ENCODE measurements at places on chromosomes 4 and X.

DNA sequence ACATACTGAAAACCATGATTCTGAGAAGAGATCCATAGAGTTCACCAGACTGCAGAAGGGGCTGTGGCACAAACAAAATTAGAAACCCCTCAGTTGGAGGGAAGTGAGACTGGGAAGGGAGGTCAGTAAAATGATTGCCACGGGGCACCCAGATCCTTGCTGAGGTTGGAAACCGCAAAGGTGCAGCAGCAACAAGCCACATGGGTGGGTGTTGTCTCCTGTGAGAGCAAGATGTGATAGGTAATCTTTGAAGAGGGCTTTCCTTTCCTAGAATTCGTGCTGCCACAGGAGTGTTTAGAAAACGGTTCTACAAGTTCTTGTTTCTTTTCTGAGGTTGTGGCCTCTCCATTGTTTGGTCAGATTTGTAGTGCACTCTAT, 85.5 kb downstream of the NFKB1 start:
- peak; percentile 54 for DNase-seq

DNA sequence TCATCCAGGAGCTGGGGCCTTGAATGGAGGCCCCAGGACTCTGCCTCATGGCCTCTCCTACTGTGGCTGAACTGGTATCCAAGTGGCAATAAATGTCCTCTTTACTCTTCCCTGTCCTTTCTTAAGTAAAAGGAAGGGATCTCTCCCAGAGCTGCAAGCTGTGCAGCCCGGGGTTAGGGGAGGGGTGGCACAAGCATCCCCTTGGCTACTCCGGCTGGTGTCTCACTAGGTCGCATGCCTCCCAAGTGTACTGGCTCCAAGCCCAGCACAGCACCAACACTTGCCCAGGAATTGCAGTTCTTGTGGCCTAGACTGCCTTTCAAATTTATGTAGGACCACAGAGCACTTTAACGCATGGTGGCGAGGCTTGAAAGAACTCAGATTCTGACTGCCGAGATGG, 44.7 kb upstream of the MED14 start:
- no peak for DNase-seq

GRCh38 chrX:46447384-46447783, 97.8 kb downstream of the ZNF674 start:
- DNase-seq, result no peak

DNA sequence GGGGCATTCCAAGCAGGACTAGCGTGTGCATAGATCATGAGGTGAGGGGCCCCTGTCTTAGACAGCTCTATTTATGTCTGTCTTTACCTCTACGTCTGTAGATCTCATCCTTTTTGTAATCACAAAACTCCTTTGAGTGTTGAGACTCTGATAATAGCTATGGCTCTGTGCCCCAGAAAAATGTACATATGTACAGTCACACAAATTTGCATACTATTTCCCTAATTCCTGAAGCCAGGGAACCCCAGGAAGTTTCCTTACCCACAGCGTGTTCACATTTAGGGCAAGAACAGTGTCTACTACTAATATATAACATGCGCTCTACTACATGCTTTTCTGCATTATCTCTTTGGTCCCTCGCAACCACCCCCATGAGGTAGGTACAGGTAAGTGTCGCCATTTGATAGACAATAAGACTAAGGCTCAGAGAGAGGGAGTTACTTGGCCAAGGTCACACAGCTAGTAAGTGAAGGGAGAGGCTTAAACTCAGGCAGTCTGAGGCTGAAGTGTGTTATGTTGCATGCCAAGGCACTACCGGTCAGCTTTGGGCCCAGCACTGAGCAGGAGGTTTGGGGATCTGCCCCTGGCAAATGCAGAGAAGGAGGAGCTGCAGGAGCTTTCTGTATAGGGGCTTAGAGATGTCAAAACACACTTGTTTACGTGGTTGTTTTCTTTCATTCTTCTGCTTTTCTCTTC, 21.0 kb upstream of the CITED1 start:
- DNase-seq, result no peak

GRCh38 chr4:7831330-7831729, 108.3 kb downstream of the AFAP1 start:
- peak; percentile 53 for DNase-seq

DNA sequence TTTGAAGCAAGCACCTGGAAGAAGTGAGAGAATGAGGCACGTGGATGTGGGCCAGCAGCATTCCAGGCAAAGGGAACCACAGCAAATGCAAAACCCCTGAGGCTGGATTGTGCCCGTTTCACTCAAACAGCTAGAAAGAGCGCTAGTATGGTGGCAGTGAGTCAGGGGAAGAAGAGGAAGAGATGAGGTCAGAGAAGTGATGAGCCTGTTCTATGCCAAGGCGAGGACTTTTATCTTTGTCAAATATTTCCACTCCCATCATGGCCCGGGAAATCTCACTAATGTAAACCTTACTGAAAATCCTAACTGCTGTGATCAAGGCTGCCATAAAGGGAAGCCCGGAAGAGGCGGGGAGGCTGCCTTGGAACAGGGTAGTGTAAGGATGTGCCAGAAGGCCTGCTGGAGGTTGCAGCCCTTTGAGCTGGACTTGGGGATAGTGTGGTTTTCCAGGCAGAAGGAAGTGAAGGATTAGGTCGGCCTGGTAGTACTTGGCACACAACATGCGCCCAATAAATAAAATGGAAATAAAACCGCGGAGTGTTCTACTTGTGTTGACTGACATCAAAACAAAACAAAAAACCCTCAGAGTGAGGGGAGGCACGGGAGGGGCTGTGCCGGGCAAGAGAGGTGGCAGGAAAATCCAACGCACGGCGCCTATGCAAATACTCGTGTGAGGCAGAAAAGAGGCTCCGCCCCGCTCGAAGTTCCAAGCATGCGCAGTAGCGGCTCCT, 1.2 kb upstream of the CDK16 start:
- peak; percentile 22 for DNase-seq

DNA sequence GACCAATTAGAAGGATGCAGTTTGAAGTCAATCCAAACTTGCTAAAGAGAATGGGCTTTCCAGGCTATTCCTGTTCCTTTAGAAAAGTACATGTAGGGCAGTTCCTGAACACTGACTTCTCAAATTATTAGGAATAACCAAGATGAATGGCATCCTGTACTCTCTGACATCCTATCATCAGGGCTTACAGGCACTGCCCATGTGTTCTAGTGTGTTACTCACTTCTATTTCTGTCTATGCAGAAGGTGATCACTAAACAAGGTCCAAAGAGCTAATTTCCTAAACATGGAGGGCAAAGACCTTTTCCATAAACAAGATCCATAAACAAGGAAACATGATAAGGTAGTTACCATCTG, 53.6 kb downstream of the AWAT2 start:
- DNase-seq, result no peak
